ENCODE measurements at places on chromosomes 6 and 20.

GRCh38 chr6:33935439-33936080, 131.8 kb upstream of the MLN start:
- no peak for DNase-seq

DNA sequence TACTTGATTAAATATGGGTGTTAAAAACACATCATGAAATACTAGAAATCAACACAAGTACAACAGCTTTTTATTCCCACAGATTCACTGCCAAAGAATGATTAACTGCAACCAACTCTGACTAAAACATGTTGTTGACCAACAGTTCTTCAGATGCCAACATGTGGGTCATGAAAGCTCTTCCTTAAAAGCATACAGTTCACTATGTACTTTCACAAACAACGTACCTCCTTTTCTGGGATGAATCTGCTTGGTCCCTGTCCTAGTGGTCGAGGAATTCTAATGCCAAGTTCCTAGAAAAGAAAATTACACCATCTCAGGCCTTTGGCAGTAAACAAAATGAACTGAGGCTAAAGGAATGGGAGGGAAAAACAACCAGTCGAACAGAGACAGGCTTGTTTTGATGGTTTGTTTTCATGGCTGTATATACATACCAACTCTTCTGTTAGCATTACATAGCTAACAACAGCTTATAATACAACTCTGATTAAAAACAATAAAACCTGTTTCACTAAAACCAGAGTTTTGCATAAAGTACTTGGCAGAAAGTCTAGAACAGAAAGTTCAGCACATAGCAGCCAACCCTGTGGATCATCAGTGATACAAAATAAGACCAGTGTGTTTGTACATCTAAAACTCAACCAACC, 92.5 kb downstream of the SESN1 start:
- DNase-seq: no peak

DNA sequence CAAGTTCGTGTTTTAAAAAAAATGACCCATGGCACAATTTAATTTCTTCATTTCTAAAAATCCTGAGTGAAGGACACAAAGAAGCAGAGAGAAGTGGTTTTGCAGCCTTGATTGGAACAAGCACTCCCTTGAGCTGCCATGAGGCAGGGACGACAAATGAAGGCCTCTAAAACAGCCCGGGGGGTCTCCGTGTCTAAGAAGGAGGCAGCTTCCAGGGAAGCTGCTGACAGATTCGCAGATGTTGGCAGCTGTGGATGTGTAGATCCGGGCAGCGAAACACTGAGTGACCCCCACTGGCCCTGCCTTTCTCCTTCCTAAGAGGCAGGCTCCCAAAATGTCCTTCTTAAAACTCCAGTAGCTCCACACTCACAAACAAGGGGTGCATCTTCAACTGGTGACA, 9.6 kb upstream of the LBP start:
- no peak for DNase-seq

GRCh38 chr6:23213193-23213592, 643.8 kb downstream of the HDGFL1 start:
- no peak for DNase-seq

GRCh38 chr20:20520776-20521175, 152.9 kb downstream of the INSM1 start:
- DNase-seq: no peak

DNA sequence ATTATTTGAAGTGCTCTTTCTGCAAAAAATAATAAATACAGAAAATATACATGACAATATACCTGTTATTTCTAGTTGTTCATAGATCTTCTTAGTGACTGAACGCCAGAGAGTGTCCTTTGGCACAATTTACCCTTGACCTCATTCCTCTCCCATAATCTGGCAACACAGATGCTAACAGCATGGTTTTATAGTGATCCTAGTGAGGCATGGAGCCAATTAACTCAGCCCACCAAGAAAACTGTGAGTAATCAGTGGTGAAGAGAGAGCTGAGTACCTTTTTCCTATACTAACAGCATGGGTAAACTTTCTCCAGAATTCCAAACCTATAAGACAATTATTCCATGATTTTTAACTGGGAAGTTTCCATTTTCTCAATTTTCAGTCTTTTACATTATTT, 61.0 kb downstream of the VGLL2 start:
- DNase-seq: no peak

DNA sequence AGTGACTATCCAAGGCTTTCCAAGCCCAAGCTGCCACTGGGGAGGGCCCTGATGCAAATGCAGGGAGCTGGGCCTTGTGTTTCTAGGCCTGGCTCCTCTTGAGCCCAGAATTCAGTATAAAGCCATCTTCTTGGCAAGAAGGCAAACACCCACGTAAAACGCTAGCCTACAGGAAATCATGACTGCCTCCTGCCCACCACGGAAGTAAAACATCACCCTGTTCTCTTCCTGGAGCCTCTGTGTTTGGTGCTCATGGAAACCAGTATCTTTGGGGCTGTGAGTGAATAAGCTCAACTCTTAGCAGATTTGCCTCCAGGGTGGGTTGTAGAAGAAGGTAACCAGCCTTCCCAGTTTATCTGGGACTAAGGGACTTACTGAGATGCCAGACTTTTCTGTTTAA, 271.0 kb downstream of the ZNF217 start:
- no peak for DNase-seq

Measured in GM12892 (cell line).